Heart right ventricle (tissue), 16 donors: ENCODE measurements at places on chromosomes 16 and 17. TPM values are rescaled to one million over a fixed set of nuclear protein-coding genes. Genes with fewer than 3 reads are reported as not detected.

The SPNS2 gene
- 5.3 TPM for total RNA-seq

The GGT6 gene
- not detected for total RNA-seq

The PHB1 gene
- 208 TPM for total RNA-seq

The COG1 gene
- 54.3 TPM for total RNA-seq

The CPPED1 gene
- total RNA-seq, result 14.4 TPM

The NEURL4 gene
- 32.7 TPM for total RNA-seq

The DNAH9 gene
- total RNA-seq, result not detected

The TEKT5 gene
- total RNA-seq, result not detected
